ENCODE measurements at places on chromosomes 5 and 9.

- no peak for DNase-seq
These were observed 121.5 kb downstream of the EHMT1 start for GRCh38 chr9:137740312-137740711.

DNA sequence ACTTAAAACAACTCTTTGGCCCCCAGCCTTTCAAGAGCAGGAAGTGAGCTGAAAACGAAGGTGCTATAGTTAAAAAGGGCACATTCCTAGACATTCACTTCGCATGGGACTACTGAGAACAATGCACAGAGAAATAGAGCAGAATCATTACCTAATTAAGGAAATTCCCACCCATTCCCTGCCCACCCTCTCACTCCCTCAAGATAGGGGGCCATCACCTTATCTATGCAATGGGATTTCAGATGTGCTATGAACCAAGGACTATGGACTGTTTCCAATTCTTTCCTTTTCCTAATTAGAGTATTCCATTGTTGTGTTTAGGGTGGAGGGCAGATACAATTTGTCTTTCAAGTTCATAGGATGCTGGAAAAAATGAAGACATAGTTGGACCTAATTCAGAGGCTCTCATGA, 476.8 kb downstream of the CETN3 start:
- no peak for DNase-seq

DNA sequence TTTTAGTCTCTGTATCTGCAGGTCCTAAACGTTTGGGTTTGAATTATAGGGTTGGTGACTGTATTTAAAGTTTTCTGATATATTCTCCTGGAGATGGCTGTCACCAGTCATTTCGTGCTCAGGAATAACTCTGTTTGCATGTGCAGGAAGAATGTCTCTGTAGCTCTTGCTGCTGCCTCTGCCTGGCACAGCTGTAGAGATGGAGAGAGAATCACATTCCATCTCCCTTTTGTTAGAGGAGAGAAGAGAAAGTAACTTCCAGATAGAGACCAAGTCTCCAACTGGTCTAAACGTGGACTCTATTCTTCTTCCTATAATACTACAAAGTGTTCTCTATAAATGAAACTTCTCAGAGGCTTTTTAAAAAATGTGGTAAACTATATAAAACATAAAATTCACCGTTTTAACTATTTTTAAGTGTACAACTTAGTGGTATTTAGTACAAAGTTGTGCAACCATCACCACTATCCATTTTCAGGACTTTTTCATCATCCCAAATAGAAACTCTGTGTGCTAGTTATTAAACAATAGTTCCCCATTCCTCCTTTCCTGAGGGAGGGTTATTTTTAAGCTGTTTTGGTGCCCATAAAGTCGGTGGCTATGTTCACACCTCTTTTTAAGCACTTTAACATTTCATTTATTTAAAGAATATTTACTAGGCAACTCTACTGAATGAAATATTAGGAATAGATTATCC, 20.7 kb upstream of the STARD4 start:
- no peak for DNase-seq

DNA sequence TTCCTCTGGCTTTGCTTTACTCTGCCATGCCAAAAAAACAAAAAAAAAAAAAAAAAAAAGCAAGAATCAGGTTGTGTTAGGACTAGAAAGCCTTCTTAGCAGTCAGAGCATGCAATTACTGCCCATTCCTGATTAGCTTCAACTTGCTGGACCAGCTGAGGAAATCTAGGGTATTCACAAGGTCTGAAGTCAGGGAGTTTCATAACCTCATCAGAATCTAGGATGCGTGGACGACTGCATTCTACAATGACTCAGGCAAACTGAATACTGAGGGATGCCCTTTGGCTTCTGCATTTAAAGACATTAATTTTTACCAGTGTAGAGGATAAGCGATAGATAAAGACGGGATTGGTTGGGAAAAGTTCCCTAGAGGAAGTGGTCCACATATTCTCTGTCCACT, 39.2 kb upstream of the SHOC1 start:
- no peak for DNase-seq

DNA sequence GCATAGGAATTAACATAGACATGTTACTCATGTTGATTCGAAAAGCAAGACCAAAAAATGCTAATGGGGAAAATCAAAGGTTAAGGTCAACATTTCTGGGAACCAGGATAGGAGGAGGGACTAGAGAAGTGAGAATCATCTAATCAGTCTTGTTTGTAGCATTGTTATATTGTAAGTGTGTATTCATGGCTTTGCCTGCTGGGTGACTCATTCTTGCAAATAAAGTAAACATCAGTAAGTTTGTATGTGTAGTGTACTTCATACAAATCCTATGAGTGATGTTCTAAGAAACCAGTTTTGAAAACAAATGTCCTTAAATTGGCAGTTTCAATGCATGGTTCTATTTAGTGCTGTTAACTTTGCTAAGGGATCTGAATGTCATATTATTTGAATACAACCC, 79.0 kb upstream of the TMEM252 start:
- DNase-seq: no peak

DNA sequence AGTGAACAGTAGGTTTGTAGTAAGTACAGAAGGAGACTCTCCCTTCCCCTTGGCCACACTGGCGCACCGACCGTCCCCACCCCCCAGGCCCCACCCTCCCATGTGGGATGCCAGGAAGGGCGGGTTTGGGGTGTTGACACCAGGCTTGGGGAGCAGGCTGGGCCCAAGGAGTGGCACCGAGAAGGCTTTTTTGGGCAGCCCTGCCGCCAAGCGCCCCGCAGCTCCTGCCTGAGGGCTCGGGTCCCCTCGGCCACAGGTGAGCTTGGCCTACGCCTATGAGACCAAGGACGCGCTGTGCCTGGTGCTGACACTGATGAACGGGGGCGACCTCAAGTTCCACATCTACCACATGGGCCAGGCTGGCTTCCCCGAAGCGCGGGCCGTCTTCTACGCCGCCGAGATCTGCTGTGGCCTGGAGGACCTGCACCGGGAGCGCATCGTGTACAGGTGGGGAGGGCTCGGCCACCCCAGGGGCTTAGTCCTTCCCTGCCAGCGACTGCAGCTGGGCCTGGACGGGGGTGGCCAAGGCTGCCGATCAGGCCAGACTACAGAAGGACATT, 7.3 kb downstream of the GRK6 start:
- no peak for DNase-seq

DNA sequence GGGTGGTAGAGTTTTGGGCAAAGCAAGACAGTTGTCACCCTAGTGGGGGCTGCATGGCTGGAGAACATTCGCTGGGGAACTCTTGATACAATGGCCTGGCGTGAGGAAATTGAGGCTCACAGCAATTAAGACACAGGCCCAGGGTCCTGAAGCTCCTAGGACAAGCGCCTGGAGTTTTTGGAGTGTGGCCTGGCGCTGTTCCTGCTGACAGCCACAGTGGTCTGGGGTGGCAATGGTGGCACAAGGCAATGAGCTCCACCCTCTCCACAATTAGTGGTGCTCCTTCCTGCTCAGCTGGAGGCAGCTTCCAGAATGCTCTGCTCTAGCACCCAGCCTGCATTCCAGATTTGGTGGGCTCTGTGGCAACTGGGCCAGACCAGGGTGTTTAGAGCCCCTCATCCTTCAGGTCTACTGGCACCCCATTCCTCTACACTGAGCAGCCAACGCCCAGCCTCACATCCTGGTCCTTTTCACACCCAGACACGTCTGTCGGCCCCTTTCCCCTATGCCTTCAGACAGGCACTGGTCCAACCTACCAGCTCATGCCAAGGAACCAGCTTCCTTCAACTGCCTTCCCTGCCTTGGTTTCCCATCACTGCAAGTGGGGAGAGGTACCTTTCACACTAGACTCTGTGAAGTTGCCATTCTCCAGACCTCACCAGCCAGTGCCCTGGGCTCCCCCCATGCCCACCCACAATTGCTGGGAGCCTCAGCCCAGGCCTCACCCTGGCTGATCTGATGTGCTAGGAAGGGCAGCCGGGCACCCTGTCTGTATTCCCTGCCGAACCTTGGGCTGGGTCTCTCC, 138.1 kb upstream of the COL5A1 start:
- DNase-seq: no peak

- DNase-seq: no peak
These were observed 17.4 kb downstream of the FBXW2 start for GRCh38 chr9:120775859-120776258.

- no peak for DNase-seq
These were observed 343.3 kb upstream of the CDH9 start for GRCh38 chr5:27381686-27382085.

DNA sequence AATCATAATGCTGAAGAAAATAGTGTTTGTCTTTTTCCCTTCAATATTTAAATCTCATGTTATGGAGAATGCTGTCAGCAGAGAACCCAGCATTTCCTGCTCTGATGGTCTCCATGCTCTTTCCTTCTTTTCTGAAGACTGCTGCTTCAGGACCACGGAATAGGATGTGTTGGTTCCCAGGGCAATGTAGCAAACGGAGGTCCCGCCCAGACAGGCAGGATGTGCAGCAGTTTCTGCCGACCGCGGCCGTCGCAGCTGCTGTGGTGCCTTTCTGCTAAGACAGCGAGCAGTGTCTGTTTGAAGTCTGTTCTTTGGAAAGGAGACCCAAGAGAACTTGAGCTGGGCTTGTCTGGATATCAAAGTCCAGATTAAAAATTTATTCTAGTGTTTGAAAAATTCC, 654.3 kb downstream of the CCDC171 start:
- no peak for DNase-seq

DNA sequence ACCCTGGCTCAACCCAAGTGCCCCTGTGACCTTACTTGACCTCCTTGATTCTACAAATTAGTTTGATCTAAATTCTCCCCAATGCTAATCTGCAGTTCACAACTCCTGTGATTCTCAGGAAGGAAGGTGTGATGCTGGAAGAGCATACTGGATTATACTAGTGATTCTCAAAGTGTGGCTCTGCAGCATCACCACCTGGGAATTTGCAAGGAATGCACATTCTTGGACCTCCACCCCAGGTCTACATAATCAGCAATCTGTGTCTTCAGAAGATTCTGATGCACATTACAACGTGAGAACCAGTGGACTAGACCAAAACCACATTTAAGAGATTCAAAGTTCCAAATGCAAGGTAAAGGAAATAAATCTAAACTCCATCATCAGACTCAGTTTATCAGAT, 198.6 kb downstream of the AGTPBP1 start:
- DNase-seq: no peak

GRCh38 chr9:120383611-120383998, 196.4 kb downstream of the CDK5RAP2 start:
- DNase-seq: no peak

GRCh38 chr9:95854386-95855020, 21.0 kb upstream of the ERCC6L2 start:
- no peak for DNase-seq

DNA sequence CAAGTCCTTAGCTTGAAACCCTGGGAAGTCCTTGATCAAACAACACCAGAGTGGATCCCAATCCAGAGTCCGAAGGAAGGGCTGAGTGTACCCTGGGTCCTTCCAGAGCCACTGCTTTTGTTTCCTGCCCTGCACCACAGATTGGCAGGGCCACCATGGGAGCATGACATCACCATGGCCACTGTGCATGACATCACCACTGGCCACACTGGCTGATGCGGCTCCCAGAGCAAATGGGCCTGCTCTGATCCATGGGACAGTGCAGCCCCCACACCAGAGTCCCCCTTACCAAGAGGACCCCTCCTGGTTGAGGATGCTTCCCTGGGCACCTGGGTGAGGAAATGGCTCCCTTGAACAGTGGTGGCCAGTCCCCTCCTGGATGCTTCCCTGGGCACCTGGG, 9.9 kb downstream of the SLC6A3 start:
- DNase-seq: no peak

DNA sequence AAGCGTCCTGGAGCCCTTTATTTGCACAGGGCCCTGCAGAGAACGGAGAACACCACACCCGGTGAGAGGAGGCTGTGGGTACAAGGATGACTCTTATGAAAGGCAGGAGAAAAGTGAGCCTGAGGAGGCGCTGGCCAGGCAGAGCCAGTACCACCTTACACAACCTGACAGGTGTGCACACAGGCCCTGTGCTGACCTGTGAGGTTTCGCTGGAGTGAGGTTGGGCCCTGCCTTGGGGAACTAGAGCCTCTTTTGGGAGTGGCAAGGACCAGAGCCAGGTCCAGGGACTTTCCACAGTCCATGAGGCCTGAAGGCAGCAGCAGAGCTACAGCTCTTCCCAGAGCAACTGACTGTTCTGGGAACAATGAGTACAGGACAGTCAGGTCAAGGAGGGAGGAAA, 3.1 kb downstream of the SRD5A1 start:
- DNase-seq: no peak

DNA sequence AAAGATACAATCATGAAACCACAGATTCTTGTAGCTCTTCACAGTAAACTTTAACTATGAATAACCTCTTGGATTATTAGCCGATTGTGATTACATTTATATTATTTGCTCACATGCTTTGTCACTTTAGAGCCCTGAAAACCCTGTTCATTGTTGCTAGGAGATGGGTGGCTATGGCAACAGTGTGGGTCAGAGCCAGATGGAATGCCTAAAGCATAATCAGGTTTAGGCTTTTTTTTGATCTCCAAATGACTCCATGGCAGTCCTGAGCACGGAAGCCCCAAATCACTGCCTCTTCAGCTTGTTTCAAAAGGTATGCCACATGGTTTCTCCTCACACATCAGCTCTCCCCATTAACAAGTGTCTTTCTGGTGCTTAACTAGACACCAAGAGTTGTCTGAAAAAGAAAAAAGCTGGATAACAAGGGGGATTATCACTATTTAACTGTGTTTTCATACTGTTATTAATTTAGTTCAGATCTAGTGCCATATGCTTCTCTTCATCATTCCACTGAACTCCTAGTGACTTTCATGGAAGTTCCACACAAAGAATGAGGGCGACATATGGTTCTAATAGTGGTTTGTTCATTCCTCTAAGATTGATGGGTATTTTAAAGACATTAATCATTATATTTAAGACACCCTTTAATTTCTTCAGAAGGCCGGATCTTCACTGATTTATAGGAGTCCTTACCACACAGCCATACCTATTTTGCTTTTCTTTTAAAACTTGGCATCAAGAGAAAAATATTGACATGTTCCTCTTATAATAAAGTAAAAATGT, 88.8 kb upstream of the PAM start:
- no peak for DNase-seq

DNA sequence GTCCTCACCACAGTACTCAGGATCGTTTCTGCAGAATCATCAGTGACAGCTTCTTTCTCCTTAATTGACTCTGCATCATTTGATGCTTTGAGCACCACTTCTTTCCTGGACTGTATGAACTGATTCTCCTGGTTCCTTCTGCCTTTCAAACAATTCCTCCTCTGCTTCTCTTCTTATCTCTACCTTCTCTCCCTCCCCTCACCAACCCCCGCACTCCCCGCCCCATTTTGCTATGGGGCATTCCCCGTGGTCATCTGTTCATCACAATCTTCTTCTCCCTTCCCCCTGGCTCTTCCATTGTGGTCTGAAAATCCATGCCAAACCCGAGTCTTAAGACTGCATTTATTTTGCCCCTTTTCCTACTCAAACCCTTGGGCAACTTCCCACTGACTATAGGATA, 57.9 kb downstream of the FAM78A start:
- DNase-seq: no peak

DNA sequence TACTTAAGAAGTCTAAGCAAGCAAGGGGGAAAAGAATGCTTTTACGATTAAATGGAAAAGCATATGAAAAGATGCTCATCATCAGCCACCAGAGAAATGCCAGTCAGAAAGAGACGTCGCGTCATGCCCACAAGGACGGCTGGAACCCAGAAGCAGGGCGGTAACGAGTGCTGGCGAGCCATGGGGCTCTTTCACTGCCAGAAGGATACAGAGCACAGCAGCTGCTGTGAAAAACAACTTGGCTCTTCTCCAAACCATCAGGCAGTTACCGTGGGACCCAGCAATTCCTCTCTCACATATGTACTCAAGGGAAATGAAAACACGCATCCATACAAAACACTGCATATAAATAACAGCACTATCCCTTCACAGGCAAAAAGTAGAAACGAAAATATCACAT, 95.5 kb downstream of the CAMSAP1 start:
- no peak for DNase-seq
